ENCODE measurements at places on chromosomes 12 and 14. TPM values are rescaled to one million over a fixed set of nuclear protein-coding genes. Genes with fewer than 3 reads are reported as not detected.

Gene PMCH
- not detected for total RNA-seq

GRCh38 chr14:104103061-104103445, 17.6 kb downstream of the ASPG start:
- H3K4me1 ChIP-seq = no peaks in the 10 kb centered on the region
- no peaks in the 10 kb centered on the region for H3K36me3 ChIP-seq
- no peak for DNase-seq
- H3K27me3 ChIP-seq = no peaks in the 10 kb centered on the region

DNA sequence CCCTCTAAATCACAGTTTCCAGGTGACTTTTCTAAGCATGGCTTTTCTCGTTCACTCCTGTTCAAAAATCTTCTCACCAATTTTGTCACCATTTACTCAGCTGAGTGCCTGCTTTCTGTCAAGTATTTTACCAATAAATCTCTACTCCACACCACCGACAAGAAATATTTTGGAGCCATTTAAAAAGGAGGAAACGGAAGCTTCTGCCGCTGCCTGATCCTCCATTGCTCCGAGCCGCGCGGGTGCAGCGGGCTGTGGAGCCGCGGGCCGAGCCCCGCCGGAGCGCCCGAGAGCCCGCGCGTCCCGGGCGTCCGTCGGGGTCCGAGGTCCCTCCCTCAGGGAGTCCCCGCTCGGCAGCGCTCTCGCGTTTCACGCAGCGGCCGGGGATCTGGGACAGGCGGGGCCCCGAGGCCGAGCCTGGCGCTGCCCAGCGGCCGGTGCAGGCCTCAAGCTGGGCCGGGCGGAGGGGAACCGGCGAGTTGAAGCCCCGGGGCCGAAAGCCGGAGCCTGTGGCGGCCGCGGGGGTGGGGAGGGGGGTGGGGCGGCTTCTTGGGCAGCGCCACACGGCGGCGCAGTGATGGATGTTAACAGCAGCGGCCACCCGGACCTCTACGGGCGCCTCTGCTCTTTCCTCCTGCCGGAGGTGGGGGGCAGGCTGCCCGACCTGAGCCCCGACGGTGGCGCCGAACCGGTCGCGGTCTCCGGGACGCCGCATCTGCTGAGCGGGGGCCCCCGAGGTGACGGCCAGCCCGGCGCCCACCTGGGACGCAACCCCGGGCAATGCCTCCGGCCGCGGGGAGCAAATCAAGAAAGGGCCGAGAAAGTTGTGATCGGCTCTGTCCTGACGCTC, 1.1 kb upstream of the HEBP1 start:
- peaks cover 29% of the 10 kb centered on the region for H3K4me1 ChIP-seq
- DNase-seq = no peak
- peaks cover 3% of the 10 kb centered on the region for H3K27me3 ChIP-seq
- H3K4me3 ChIP-seq = peak overlapping the region; percentile 95
- no peaks in the 10 kb centered on the region for H3K36me3 ChIP-seq
- peak overlapping the region; percentile 32 for H3K27ac ChIP-seq

- peaks cover 12% of the 10 kb centered on the region for H3K4me1 ChIP-seq
- H3K36me3 ChIP-seq = no peaks in the 10 kb centered on the region
- no peak overlapping the region for H3K27ac ChIP-seq
These were observed 8.4 kb upstream of the SLC25A47 start for GRCh38 chr14:100314724-100315123.

Gene ABCD2
- 1.6 TPM for total RNA-seq

GRCh38 chr12:132342251-132343227, 13.2 kb upstream of the GALNT9 start:
- H3K4me3 ChIP-seq = no peak overlapping the region
- H3K27me3 ChIP-seq = no peaks in the 10 kb centered on the region
- H3K4me1 ChIP-seq = no peaks in the 10 kb centered on the region
- DNase-seq = no peak
- H3K27ac ChIP-seq = no peak overlapping the region
- no peaks in the 10 kb centered on the region for H3K36me3 ChIP-seq

Gene LRRIQ1
- total RNA-seq = not detected

- H3K4me3 ChIP-seq = no peak overlapping the region
- no peaks in the 10 kb centered on the region for H3K27me3 ChIP-seq
- H3K4me1 ChIP-seq = peaks cover 37% of the 10 kb centered on the region
- H3K27ac ChIP-seq = peak overlapping the region; percentile 85
These were observed 52.4 kb downstream of the PHLDA1 start for GRCh38 chr12:75979181-75979580.

Gene CABP1
- total RNA-seq = not detected

DNA sequence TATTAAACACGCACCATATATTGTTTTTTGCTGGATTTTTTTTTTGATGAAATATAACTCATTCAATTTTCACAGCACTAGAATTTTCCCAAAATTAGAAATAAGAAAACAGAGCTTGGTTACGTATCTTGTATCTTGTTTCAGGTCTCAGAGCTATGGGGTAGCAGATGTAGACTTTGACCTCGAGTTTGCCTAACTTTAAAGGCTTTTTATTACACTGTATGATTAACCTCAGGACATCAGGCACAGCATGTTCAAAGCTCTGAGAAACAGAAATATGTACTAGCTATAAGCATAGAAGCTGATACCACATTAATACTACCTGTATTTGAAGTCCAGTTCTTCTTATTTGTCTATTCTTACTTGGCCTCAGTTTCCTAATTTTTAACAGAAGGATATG, 171.9 kb upstream of the KITLG start:
- no peak for DNase-seq
- H3K27me3 ChIP-seq = no peaks in the 10 kb centered on the region
- H3K4me1 ChIP-seq = no peaks in the 10 kb centered on the region
- H3K4me3 ChIP-seq = no peak overlapping the region

DNA sequence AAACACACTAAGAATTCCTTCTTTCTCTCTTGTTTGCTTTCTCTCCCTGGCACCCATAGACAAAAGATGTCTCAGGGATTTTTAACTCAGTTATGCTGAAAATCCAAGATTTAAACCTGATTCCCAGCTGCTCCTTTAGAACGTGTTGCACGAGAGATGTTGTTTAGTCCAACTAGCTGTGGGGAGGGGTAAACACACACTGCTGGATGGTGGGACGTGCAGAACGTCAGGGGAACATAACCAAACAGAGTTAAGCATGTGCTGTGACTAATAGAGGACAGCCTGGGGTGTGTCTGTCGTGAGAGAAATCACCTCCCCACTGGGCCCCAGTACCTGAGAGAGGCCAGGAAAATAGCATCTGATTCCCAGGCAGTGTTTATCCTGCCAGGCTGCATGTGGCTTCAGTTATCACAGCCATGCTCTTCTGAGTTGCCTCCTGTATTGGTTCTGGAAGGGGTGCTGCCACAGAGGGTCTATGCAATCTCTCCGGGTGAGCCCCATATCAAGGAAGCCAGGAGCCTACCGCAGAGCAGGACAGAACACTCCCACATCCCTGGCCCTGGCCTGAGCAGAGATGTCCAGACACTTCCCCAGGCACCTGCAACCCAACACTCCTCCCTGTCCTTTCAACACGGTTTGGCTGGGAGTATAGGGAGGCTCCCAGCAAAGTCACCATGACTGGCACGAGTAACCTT, 112.7 kb upstream of the EGLN3 start:
- peaks cover 13% of the 10 kb centered on the region for H3K4me1 ChIP-seq
- no peak overlapping the region for H3K27ac ChIP-seq
- H3K27me3 ChIP-seq = no peaks in the 10 kb centered on the region
- no peak overlapping the region for H3K4me3 ChIP-seq
- no peaks in the 10 kb centered on the region for H3K36me3 ChIP-seq
- DNase-seq = no peak

- peaks cover 83% of the 10 kb centered on the region for H3K4me1 ChIP-seq
- H3K27ac ChIP-seq = no peak overlapping the region
- DNase-seq = no peak
- no peak overlapping the region for H3K4me3 ChIP-seq
These were observed 17.9 kb downstream of the PXN start for GRCh38 chr12:120247621-120248030.

DNA sequence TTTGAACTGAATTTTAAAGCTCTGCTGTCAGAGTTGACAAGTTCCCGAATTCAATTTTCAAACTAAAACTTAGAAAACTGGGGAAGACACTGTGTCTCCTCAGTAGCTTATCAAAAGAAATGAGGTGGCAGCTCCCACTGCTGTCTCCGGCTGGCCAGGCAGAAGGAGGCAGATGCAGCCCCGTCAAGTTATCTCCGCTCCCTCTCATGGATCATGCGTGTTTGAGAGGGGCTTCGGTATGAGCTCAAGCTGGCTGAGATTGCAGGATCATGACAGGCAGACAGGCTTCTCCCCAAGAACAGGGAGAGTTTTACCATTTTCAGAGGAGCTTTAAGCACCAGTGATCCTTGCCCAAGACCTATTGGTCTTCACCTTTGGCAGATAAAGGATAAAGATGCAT, 88.8 kb downstream of the NEDD1 start:
- no peak overlapping the region for H3K4me3 ChIP-seq
- DNase-seq = no peak
- H3K27ac ChIP-seq = no peak overlapping the region
- no peaks in the 10 kb centered on the region for H3K4me1 ChIP-seq

GRCh38 chr12:72535212-72535990, 263.2 kb downstream of the TRHDE start:
- H3K4me3 ChIP-seq = no peak overlapping the region
- no peak for DNase-seq
- no peaks in the 10 kb centered on the region for H3K4me1 ChIP-seq
- H3K27me3 ChIP-seq = no peaks in the 10 kb centered on the region
